ENCODE measurements at places on chromosomes 2 and 18.

GRCh38 chr2:140457483-140457882 is 1673.3 kb downstream of the LRP1B start:
- DNase-seq = no peak

DNA sequence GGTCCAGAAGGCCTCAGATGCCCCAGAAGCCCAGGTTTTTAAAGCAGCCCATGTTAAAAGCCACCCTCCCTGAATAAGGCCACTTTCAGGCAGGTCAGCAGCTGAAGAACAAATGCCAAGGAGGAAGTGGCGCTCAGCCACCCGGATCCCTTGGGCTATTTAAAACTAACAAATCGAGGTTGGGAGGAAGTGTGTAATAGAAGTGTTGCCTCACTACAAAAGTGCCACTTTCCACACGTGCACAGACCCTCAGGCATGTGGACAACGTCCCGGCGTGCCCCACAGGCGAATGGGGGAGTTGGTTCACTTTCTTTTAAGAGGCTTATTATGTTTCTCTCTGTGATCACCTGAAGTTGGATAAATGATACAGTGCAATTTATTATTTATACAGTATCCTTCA is 173.8 kb upstream of the SALL3 start:
- no peak for DNase-seq

- DNase-seq = no peak
Observed at GRCh38 chr18:30358555-30358954, 684.0 kb downstream of the DSC3 start.

DNA sequence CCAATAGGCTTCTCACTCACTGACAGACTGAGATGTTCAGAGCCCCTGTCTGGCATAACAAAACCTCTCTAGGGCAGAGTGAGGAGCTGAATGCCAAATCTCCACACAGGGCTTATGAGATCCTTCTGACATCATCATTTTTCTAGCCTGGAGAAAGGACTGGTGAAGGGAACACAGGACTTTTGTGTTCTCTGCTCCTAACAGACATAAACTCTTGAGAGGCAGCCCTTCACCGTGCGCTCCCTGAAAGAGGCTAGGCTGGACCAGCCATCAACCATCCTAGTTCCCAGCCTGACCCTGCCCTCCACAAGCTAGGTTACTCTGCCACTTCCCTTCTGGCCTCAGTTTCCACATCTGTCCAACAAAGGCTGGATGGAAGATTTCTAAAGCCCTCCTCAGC is 141.9 kb downstream of the SUCLG1 start:
- DNase-seq = no peak

DNA sequence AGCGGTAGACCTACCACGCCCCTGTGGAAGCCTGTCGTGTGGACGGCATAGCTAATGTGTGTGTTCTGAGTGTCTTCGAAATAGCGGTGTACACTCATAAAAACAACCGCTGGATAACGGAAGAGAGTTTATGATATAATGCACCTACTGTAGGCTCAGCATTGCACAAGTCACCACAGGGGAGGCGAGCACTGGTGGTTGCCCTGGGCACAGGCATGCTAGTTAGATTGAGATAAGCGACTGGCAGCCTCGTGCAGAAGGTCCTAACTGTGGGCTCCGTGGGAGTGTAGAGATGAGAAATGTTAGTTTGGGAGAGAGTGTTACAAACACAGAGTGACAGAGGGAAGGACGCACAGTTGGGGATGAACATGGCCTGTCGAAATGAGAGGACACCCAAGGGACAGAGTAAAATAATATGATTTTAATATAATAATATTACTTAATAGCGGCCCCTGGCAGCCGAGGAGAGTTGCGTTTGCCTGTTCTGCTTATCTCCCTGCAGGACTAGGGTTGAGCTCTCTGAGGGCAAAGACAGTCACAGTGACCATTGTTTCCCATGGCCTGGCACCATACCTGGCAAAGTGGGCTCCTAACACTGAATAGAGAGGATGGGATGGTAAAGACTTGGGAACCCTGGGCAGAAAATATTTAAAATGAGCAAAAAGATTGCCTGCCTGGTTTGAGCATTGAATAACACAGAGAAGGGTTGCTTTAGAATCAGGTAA is 204.2 kb downstream of the GBX2 start:
- no peak for DNase-seq

DNA sequence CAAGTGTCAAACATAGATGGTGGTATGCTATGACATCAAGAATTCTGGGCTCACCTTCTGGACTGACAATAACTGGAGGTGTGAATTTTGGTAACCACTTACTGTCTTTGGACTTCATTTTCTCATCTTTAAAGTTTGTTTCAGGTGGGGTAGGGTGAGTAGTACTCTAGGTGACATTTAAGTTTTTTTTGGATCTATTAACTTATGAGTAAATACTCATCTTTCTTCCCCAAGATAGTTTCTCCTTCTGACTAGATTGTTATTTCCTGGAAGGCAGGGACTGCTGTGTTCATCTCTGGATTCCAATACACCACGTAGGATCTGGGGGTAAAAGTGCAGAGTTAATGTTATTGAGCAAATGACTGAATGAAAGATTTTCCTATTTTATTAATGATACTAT is 55.9 kb downstream of the ICOS start:
- DNase-seq = no peak

DNA sequence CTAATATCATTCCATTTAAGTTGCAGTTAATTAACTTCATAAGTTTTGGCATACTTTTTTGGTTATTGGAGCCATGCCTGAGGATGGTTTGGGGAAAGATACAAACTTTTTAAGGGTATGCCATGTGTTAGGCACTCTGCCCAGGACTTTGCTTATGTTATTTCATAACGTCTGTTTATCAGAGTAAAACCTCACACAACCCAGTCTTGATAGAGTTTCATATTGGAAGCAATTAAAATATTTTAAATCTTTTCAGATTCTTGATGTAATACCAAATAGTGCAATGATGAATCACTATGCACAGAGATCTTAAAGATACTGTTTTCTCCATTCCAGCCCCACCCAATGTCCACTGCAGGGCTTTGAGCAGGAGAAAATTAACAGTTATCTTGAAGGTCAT is 529.1 kb upstream of the HNMT start:
- DNase-seq = peak; percentile 80

DNA sequence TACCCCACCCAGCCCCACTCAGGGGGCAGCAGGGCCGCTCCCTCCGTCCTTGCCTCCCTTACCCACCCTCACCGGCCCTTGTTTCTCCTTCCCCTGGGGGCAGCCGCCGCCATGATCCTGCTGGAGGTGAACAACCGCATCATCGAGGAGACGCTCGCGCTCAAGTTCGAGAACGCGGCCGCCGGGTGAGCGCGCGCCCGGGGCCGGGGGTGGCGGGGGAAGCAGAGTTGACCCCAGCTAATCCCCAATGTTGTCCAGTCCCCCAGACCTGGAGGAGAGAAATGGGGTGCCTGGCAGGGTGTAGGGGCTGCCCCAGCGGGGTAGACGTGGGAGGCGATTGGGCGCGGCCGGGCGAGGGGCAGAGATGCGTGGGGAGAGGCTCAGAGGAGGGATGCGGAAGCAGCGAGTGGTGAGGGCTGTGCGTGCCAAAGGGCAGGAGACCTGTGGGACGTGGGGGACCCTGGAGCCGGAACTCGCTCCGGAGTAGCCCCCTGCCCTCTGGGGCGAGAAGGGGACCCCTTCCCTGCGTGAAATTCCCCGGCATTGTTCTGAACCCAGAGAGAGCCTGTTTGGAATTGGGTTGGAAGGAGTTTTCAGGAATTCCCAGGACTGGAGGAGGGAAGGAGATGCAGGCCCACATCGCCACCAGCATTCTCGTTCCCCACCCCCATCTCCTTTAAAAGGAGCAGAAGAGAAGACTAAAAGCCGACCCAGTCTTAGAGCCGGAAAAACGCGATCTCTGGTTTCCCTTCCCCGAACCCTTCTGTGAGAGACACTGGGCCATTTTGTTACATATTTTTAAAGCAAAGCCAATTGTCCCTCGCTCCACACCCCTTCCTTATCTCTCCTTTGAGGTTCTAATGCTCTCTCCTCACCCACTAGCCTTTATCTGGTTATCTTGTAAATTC is 625 bp downstream of the ARPC2 start:
- no peak for DNase-seq

DNA sequence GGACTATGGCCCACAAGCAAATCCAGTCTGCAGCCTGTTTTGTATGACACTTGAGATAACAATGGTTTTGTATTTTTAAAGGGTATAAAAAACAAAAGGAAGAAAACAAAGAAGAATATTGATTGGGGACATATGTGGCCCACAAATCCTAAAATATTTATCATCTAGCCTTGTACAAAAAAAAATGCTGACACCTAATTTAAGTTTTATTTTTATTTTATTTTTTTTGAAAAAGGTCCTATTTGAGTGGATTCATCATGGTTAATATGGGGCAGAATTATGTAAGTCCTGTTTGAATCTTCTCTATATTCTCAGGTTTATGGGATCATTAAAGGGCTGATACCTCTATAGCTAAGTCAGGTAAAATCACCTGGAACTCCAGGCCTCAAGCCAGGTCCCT is 525.7 kb downstream of the LRP1B start:
- no peak for DNase-seq

- DNase-seq = no peak
Observed at GRCh38 chr2:213261715-213262114, 22.5 kb upstream of the SPAG16 start.

- no peak for DNase-seq
Observed at GRCh38 chr2:170937709-170938379, 8.8 kb downstream of the GORASP2 start.

DNA sequence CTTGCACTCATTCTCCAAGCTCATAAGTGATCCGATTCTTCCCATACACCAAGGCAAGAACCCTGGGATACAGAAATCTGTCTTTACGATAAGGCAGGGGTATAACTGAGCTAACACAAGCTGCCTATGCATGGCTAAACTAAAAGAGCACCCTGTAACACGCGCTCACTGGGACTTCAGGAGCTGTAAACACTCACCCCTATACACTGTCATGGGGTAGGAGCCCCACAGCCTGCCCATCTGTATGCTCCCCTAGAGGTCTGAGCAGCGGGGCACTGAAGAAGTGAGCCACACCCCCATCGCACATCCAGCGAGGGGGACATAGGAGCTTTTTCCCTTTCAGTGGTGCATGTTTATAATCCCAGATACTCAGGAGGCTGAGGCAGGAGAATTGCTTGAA is 46.7 kb downstream of the METTL8 start:
- DNase-seq = no peak

DNA sequence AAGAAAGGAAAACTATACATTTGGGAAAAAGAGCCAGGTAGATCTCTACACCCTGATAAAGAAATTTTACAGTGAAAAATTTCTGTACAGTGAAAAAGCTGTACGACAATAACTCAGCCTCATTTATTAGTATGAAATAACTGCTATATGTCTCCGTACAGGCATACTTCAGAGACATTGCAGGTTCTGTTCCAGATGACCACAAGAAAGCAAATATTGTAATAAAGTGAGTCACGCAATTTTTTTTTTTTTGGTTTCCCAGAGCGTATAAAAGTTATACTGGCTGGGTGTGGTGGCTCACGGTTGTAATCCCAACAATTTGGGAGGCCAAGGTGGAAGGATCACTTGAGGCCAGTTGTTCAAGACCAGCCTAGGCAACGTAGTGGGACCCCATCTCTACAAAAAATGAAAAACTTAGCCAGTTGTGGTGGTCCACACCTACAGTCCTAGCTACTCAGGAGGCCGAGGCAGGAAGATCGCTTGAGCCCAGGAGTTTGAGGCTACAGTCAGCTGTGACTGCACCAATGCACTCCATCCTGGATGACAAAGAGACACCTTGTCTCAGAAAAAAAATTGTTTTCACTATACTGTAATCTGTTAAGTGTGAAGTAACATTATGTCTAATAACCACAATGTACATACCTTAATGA is 28.2 kb upstream of the AMMECR1L start:
- DNase-seq = no peak

DNA sequence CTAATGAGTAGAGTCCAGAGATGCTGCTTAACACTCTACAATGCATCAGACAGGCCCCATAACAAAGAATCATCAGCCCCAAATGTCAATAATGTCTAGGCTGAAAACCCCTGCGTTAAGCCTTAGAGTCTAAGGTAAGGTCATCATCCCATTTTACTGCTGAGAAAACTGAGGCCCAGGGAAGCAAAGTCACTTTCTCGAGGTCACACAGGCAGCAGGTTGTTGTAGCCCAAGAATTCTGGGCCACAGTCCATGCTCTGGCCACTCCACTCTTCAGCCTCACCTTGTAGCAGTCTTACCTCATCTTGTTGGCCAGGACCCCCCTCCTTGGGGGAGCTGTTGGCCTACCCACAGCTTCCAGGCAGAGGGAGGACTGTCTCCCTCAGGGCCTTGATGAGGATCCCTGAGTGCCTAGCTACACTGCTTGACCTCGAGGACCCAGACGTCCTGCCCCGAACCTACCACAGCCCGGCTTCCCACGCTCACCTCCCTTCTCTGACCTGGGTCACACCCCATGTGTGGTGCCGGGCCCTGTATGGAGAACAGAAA is 54.4 kb downstream of the SMAD7 start:
- DNase-seq = no peak

- DNase-seq = no peak
Observed at GRCh38 chr2:176356251-176356650, 87.0 kb downstream of the MTX2 start.

DNA sequence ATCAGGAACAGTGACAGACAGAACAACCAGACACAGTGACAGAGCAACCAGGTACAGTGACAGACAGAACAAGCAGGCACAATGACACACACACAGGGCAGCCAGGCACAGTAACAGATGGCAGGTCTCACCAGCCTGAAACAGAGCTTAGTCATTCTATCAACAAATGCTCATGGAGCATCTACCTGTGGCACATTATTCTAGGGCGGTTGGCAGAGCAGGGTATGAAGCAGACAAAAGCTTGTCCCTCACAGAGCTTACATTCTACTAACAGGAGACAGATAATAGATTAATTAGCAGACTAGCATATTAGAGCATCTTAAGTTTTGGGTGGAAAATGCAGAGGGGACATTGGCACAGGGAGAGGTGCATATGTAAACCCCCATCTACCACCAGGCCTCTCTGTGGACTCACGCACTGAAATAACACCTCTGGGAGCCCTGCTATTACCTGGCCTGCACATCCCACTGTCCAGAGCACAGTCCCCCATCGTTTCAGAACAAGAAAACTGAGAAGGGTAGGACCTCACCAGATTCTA is 64.1 kb upstream of the RAB6C start:
- DNase-seq = no peak

GRCh38 chr2:68124321-68124720 is 33.4 kb upstream of the PNO1 start:
- DNase-seq = no peak

- no peak for DNase-seq
Observed at GRCh38 chr2:8518979-8519668, 162.7 kb upstream of the ID2 start.

DNA sequence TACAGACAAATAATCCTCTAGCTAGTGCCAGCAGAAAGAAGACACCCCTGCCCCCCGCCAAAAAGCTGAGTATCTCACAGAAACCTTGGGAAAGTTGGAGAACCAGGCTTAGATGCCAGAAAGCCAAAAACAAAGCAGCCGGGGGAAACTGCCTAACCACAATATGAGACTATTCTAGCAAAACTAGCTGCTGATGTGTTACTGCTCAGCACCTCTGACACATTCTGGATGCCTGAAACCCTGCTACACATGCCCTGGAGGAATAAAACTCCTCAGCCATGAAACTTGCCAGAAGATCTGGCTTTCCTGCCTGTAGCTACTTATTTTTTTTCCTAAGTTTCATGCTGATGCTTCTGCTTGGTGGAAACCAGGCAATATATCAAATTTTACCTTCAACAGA is 122.7 kb upstream of the GCFC2 start:
- DNase-seq = no peak

- DNase-seq = peak; percentile 68
Observed at GRCh38 chr2:237500681-237501424, 13.8 kb downstream of the MLPH start.

- no peak for DNase-seq
Observed at GRCh38 chr2:238287737-238288649, at the start of gene PER2. PER2 (minus strand) TSS chr2:238288610; CDS start chr2:238277936, 10,674 bp downstream.

Data from HS-27A (cell line).